NCI-H1436 treated with DMSO at 0.1 percent for 48 hours (cell line): ENCODE measurements at places on chromosomes 3 and 15.
A peak's percentile ranks its signal among the peaks of the same experiment; 100 is the strongest.

- DNase-seq: no peak
These were observed 992.2 kb downstream of the DIPK2A start for GRCh38 chr3:144963810-144964209.

- no peak for DNase-seq
These were observed 60.1 kb upstream of the OSTN start for GRCh38 chr3:191138937-191139336.

- no peak for DNase-seq
These were observed 462.9 kb upstream of the SGO1 start for GRCh38 chr3:20648921-20649381.

DNA sequence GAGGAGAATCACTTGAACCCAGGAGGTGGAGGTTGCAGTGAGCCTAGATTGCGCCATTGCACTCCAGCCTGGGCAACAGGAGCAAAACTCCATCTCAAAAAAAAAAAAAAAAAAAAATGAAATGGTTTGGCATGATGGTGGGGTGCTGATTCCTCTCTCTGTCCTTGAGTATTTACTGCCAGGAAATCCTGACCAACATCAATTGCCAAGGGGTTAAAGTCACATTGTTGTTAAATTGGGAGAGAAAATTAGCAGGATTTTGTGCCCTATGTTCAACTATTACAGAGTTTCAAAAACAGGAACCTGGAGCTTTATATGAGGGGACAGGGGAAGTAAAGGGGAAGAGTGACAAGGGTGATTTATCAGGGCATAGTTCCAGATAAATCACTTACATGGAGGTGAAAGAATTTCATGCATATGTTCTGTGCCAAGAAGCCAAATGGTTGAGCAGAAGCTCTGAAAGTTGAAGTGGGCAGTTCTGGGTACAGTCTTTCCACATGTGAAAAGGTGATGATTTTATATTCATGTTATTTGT lies 70.5 kb upstream of the TSEN2 start:
- no peak for DNase-seq

DNA sequence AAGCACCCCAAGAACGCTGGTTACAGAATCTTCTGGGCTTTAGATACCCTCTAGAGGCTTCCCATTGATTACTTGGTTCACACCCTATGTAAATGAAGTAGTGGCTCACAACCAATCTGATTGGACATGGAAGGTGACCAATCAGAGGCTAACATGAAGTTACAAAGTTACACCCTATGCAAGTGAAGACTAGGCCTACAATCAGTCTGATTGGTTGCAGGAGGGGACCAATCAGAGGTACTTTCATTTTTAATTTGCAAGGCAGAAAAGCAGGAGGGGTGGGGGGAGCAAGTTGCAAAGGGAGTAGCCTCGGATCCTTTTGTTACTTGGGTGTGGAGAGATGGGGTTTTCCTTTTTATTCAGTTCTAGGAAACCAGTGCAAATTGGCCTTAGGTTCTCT lies 11.1 kb upstream of the RTP2 start:
- no peak for DNase-seq

DNA sequence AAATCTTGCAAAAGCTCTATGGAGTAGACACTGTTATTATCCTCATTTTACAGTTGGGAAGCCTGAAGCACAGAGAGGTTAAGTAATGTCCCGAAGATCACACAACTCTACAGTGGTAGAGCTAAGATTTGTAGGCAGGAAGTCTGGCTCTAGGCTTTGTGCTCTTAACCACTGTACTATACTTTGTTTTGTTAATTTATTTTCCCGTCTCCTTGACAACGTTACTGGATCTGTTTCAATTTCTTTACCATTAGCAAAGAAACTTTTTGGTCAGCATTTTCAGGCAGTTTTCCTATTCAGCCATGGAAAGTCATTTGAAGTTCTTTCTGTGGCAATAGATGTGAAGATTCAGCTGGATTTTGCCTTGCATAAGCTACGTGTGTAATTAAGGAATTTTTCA lies 51.7 kb downstream of the OTOL1 start:
- no peak for DNase-seq

GRCh38 chr15:74202452-74203401 lies at the start of gene STRA6:
TSS of gene STRA6 (minus strand) at chr15:74202787. CDS start at chr15:74202267, 520 bp downstream.
- peak; percentile 63 for DNase-seq

- no peak for DNase-seq
These were observed 3.3 kb downstream of the AMIGO3 start for GRCh38 chr3:49716169-49716568.

- DNase-seq: no peak
These were observed 817 bp downstream of the USP3 start for GRCh38 chr15:63504979-63505841.

GRCh38 chr3:106792716-106793115 lies 584.5 kb upstream of the CCDC54 start:
- DNase-seq: no peak

GRCh38 chr3:66609660-66610561 lies 109.1 kb upstream of the LRIG1 start:
- peak; percentile 17 for DNase-seq

- DNase-seq: no peak
These were observed 84.9 kb downstream of the TIGIT start for GRCh38 chr3:114378760-114379159.

DNA sequence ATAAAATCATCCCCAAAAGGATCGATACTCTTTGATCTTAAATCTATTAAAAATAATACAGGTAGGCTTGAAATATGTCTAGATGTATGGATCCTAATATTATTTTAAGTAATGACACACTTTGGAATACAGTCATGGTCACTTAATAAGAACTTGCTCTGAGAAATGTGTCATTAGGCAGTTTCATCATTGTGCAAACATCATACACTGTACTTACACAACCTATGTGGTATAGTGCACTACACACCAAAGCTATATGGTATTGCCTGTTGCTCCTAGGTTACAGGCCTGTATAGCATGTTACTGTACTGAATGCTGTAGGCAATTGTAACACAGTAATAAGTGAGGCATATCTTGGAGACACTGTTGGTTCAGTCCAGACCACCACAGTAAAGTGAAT lies 307.1 kb downstream of the RAP2B start:
- DNase-seq: no peak

DNA sequence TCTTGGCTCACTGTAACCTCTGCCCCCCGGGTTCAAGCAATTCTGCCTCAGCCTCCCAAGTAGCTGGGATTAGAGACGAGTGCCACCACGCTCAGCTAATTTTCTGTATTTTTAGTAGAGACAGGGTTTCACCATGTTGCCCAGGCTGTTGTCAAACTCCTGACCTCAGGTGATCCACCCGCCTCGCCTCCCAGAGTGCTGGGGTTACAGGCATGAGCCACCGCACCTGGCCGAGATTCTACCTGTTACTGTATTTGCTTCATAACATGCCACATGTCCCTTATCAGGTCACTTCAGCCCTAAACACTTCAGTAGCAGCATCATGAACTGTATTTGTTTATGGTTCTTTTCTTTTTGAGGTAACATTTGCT lies 7.5 kb upstream of the LCTL start:
- no peak for DNase-seq

DNA sequence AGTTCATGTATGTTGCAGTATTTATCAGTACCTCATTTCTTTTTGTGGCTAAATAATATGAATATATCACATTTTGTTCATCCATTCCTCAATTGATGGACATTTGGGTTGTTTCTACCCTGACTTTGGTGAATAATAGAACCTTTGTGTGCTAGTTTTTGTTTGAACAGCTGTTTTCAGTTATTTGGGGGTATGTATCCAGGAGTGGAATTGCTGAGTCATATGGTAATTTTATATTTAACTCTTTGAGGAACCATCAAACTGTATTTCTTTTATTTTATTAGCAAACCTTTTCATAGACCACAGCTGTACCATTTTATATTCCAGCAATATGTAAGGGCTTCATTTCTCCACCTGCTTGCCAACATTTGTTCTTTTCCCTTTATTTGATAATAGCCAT lies 38.4 kb upstream of the RBM5 start:
- no peak for DNase-seq

GRCh38 chr3:110615454-110615853 lies 456.2 kb upstream of the NECTIN3 start:
- DNase-seq: no peak

DNA sequence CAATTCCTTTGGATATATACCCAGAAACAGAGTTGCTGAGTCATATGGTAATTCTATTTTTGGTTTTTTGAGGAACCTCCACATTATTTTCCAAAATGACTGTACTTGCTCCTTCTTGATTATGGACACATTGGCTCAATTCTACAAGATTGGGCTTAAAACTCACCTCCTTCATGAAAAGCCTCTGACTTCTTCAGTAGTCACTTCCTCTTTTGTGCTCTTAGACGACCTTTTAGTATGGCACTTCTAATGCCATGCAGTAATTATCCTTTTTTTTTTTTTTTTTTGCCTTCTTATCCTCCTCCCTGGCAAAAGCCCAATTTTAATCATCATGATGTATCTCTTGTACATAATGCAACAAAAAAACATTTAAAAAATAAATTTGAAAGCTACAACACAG lies 33.0 kb upstream of the ABHD17C start:
- no peak for DNase-seq

DNA sequence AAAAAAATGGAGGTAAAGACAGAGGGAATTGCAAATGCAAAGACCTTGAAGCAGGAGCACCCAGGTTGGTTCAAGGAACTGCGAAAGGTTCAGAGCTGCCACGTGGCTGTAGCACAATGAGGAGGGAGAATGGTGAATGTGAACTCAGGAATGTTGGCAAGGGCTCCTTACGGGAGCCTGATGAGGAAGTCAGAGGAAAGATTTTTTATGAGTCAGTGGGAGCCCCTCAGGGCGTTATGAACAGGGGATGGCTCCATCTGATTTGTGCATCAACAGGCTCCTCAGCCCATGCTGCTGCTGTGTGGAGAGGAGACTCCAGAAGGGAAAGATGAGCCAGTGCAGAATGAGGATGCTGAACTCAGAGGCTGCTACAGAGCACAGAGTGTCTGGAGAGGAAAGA lies 194.4 kb downstream of the ARRDC4 start:
- no peak for DNase-seq

DNA sequence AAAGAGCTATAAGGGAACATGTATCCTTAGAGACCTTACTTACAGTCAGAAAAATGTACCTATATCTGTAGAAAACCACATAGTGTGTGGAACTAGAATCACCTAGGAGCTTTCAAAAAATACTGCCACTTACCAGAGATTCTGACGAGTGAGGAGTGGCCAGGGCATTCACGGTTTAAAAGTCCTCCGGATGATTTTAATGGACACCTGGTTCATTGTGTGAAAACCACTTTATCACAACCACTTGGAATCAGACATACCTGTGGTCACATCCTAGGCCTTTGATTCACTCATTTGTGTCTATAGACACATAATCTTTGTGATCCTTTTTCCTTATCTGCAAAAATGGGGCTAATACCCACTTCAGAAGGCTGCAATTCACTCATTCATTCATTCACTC lies 159.8 kb downstream of the MBNL1 start:
- DNase-seq: no peak

- no peak for DNase-seq
These were observed 12.9 kb downstream of the TGFBR2 start for GRCh38 chr3:30619318-30619717.
